Upper lobe of right lung (tissue), 1 donor: ENCODE measurements at places on chromosomes 2 and 18.

DNA sequence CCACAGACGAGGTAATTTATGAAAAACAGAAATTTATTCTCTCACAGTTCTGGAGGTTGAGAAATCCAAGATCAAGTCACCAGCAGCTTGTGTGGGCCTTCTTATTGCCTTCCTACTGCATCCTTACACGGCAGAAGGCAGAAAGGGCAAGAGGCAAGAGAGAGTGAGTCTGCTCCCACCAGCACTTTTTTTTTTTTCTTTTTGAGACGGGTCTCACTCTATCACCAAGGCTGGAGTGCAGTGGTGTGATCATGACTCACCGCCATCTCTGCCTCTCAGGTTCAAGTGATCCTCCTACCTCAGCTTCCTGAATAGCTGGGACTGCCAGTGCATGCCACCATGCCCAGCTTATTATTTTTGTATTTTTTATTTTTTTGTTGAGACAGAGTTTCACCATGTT is 78.5 kb upstream of the HK2 start:
- H3K4me1 ChIP-seq, result no peaks in the 10 kb centered on the region
- DNase-seq, result no peak
- no peaks in the 10 kb centered on the region for H3K36me3 ChIP-seq
- H3K27me3 ChIP-seq, result no peaks in the 10 kb centered on the region

- H3K4me3 ChIP-seq, result no peak overlapping the region
- H3K4me1 ChIP-seq, result no peaks in the 10 kb centered on the region
- no peaks in the 10 kb centered on the region for H3K27me3 ChIP-seq
Measured at GRCh38 chr2:224449212-224450147, 47.6 kb upstream of the FAM124B start.

DNA sequence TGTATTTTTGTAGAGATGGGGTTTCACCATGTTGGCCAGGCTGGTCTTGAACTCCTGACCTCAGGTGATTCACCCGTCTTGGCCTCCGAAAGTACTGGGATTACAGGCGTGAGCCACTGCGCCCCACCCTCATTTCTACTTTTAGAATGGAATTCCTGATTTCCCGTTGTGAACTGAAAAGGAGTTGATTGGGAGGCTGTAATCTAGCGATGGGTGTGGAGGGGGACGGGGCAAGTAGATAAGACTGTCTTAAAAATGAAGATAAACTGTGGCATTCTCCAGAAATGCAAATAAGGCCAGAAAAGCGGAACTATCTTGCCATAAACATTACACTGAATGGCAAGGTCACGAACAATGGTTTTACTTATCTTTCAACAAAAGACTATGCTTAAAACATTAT is 135.4 kb downstream of the TRIB2 start:
- no peaks in the 10 kb centered on the region for H3K27me3 ChIP-seq
- no peak overlapping the region for H3K4me3 ChIP-seq

DNA sequence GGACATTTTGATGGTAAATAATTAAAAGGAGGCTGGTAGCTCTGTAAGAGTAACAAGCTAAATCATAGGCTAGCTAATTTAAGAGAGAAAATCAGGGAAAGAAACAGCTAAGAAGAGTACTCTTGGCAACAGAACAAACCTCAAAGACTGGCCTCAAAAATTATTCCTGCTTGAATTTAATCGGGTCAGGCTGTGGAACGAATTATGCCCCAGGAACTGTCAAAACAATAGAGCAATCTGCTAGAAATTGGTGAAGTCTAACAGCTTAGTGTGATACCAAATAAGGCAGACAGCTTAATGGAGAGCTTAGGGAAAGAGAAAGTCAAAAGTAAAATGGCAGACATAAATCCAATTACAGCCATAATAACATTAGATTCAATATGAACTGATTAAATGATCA is 215.7 kb downstream of the MREG start:
- no peak for DNase-seq
- peaks cover 17% of the 10 kb centered on the region for H3K4me1 ChIP-seq
- no peaks in the 10 kb centered on the region for H3K36me3 ChIP-seq
- H3K4me3 ChIP-seq, result no peak overlapping the region
- H3K27ac ChIP-seq, result no peak overlapping the region

DNA sequence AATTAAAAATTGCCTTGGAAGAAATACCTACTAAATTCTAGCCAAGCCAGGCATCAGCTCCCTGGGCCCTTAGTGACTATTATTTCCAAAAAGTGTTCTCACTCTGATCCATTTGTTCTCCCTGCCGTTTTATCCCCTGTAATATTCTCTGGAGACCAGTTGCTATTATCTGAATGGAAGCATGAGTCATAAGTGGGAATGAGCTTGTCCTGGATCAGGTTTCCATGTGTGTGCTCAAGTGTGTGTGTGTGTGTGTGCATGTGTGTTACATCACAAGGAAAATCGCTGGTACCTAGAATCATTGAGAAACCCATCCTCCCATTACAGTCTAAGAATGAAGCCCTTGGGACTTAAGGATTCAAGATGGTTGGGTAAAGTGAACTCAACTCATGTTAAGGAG is 130.3 kb upstream of the CXCR4 start:
- H3K27ac ChIP-seq, result no peak overlapping the region
- no peaks in the 10 kb centered on the region for H3K27me3 ChIP-seq
- no peak for DNase-seq
- H3K4me1 ChIP-seq, result peaks cover 7% of the 10 kb centered on the region
- no peak overlapping the region for H3K4me3 ChIP-seq

- no peak overlapping the region for H3K4me3 ChIP-seq
- DNase-seq, result no peak
- no peak overlapping the region for H3K27ac ChIP-seq
- H3K27me3 ChIP-seq, result peaks cover 10% of the 10 kb centered on the region
Measured at GRCh38 chr2:20015482-20016083, 3.1 kb upstream of the MATN3 start.

DNA sequence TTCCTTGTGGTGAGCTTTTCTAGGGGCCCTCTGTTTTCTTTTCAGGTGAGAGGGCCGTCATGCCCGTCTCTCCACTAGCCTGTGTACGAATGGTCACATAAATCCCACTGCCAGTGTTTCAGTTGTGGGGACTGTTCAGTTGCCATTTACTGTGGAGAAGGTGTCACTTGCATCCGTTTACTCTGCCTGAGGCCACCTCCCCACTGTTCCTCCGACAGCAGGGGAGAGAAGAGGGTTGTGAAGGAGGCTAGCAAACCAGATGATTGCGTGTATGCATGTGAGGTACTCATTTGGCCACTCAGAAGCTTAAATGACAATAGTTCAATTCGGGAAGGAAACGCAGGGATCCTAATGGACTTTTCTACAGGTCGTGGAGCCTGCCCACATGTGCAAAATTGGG is 3.3 kb downstream of the MTCL1 start:
- no peak overlapping the region for H3K27ac ChIP-seq
- H3K27me3 ChIP-seq, result no peaks in the 10 kb centered on the region
- H3K36me3 ChIP-seq, result no peaks in the 10 kb centered on the region
- H3K4me1 ChIP-seq, result peaks cover 17% of the 10 kb centered on the region
